ENCODE measurements at places on chromosomes 5 and 9.

GRCh38 chr9:13364271-13365000, 84.9 kb upstream of the MPDZ start:
- no peak for DNase-seq

GRCh38 chr5:63554191-63554590, 408.1 kb downstream of the HTR1A start:
- DNase-seq = no peak

- no peak for DNase-seq
These were observed 2036.0 kb upstream of the C9orf72 start for GRCh38 chr9:29609282-29609681.

GRCh38 chr5:179355976-179356974, 11.0 kb upstream of the ADAMTS2 start:
- no peak for DNase-seq
